ENCODE measurements at places on chromosomes 4 and X.

DNA sequence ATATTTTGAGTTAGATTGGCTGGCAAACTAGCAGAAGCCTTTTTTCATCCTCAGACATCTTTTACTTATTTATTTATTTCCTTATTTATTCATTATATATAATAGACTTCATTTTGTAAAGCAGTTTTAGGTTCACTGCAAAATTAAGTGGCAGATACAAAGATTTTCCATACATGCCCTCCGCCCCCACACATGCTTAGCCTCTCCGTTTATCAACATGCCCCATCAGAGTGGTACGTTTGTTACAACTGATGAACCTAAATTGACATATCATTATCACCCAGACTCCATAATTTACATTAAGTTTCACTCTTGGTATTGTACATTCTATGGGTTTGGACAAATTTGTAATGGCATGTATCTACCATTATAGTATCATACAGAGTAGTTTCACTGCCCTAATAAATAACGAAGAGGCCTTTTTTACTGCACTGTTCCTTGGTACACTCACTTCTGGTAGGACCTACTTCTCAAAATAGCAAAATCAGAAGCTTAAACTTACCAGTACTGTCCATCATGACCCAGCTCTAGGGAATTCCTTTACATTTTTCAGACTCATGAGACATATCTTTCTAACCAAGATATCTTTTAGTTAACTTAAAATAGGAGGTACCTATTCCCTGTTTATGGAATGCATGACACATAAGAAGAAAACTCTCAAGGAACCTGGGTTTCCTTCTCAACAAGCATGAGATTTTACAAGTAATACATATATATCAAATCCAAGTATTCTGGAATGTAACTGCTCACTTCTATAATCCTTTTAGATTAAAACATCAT is 4.8 kb upstream of the TMPRSS11B start:
- no peak for DNase-seq

GRCh38 chr4:111905511-111905910 is 239.7 kb upstream of the FAM241A start:
- DNase-seq = no peak

GRCh38 chr4:41638866-41639265 is 100.9 kb downstream of the LIMCH1 start:
- no peak for DNase-seq

GRCh38 chr4:187849556-187850225 is 145.9 kb upstream of the ZFP42 start:
- DNase-seq = no peak

DNA sequence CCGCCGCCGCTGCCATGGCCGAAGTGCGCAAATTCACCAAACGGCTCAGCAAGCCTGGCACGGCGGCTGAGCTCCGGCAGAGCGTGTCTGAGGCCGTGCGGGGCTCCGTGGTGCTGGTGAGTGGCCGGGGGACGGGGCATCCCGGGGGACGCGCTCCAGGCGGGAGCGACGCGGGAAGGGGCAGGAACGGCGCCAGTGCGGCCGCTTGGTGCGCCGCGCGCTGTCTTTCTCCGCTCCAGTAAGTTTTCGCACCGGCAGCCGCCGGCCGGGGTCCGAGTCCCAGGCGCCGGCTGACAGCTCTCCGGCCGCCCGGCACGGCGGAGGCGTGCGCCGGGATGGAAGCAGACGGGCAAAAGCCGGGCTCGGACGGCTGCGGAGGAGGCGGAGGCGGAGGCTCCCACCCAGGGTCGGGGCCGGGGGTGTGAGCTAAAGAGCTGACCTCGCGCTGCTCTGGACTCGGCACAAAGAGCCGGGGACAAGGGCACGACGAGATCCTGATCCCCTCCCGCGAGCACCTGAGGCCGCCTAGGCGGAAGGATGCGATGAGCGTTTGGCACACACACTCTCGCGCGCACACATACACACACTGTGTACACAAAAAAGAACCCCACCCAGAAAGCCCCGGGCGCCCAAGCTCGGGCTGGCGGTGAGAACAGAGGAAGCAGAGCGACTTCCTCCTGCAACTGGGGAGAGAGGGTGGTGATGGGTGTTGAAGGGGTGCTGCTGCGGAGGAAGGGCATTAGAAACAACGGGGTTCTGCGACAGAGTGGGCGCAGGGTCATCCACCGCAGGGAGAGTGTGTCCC is 545 bp downstream of the DOCK11 start:
- peak; percentile 2 for DNase-seq

GRCh38 chr4:90842960-90843359 is 715.8 kb downstream of the CCSER1 start:
- DNase-seq = no peak

GRCh38 chr4:36399762-36400353 is 118.4 kb downstream of the DTHD1 start:
- DNase-seq = peak; percentile 8

Data from RWPE1 (cell line).